ENCODE measurements at places on chromosomes 5 and 9. TPM values are rescaled to one million over a fixed set of nuclear protein-coding genes. Genes with fewer than 3 reads are reported as not detected.

GRCh38 chr5:43693411-43693810, 90.4 kb downstream of the NNT start:
- H3K4me3 ChIP-seq = no peak overlapping the region
- peaks cover 68% of the 10 kb centered on the region for H3K36me3 ChIP-seq
- no peaks in the 10 kb centered on the region for H3K4me1 ChIP-seq
- no peaks in the 10 kb centered on the region for H3K27me3 ChIP-seq
- DNase-seq = no peak
- H3K27ac ChIP-seq = no peak overlapping the region

GRCh38 chr5:89303033-89303480, 420.1 kb upstream of the MEF2C start:
- H3K4me1 ChIP-seq = no peaks in the 10 kb centered on the region
- H3K4me3 ChIP-seq = no peak overlapping the region
- no peaks in the 10 kb centered on the region for H3K27me3 ChIP-seq
- no peak for DNase-seq

- peaks cover 18% of the 10 kb centered on the region for H3K36me3 ChIP-seq
- DNase-seq = no peak
- peaks cover 40% of the 10 kb centered on the region for H3K4me1 ChIP-seq
- no peak overlapping the region for H3K27ac ChIP-seq
- no peak overlapping the region for H3K4me3 ChIP-seq
These were observed 44.6 kb upstream of the SEMA4D start for GRCh38 chr9:89542401-89543021.

DNA sequence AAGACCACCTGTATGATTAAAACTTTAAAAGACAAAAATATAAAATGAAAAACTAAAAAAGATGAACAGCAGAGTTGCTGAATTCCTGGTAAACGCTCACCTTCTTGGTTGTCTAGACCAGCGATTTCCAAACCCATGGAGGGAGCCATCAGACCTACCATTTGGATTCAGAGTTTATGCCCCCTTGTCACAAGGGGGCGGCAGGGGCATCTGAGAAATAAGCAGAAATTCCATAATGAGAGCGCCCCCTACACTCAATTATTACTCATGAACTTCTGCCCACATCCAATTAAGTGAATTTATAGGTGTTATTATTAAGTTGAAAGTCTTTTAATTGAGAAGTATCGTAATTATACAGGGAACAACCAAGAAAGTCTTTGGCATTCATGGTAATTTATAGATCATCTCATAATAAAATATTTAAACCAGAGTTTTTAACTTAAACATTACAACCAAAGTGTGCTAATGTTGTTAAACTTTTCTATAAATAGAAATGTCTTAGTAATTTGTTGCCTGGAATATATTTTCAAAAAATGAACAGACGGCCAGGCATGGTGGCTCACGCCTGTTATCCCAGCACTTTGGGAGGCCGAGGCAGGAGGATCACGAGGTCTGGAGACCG, 35.2 kb upstream of the SPATA31C2 start:
- no peak overlapping the region for H3K27ac ChIP-seq
- DNase-seq = peak; percentile 76
- peaks cover 38% of the 10 kb centered on the region for H3K27me3 ChIP-seq
- no peak overlapping the region for H3K4me3 ChIP-seq

- H3K4me3 ChIP-seq = no peak overlapping the region
- peaks cover 38% of the 10 kb centered on the region for H3K36me3 ChIP-seq
- no peak for DNase-seq
- no peaks in the 10 kb centered on the region for H3K27me3 ChIP-seq
- H3K4me1 ChIP-seq = peaks cover 41% of the 10 kb centered on the region
- H3K27ac ChIP-seq = no peak overlapping the region
These were observed 2.6 kb downstream of the TEX10 start for GRCh38 chr9:100350188-100350587.

Gene TMEM141
- total RNA-seq = 43.2 TPM

Gene ENC1
- 0.50 TPM for total RNA-seq

Measured in activated CD8-positive, alpha-beta T cell treated with anti-CD3 and anti-CD28 coated beads, Interleukin-2, amount 10 ng/mL, durations not matched to agents 7 days and 5 days (primary cell).